ENCODE measurements at places on chromosomes 12 and 14. TPM values are rescaled to one million over a fixed set of nuclear protein-coding genes. Genes with fewer than 3 reads are reported as not detected.

- peak; percentile 76 for DNase-seq
Observed at GRCh38 chr12:113850309-113851056, 115.6 kb downstream of the RBM19 start.

DNA sequence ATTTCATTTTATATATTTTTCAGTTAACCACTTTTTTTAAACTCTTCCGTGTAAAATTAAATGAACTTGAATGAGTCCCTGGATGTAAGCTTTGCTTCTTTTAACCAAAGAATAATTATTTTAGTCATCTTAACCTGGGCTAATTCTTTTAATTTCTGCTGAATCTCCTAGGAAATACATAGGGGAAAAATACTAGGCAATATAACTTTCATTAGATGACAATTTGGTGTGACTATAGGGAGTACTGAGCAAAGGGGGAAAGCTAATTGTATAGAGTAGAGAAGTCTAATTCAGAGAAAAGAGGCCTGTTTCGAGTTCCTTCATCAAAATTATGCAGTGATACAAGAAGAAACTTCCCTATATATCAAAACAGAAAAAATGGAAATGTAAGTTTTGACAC lies 388.1 kb downstream of the NOVA1 start:
- DNase-seq, result no peak

- DNase-seq, result no peak
Observed at GRCh38 chr14:100201701-100202100, 37.2 kb upstream of the YY1 start.

DNA sequence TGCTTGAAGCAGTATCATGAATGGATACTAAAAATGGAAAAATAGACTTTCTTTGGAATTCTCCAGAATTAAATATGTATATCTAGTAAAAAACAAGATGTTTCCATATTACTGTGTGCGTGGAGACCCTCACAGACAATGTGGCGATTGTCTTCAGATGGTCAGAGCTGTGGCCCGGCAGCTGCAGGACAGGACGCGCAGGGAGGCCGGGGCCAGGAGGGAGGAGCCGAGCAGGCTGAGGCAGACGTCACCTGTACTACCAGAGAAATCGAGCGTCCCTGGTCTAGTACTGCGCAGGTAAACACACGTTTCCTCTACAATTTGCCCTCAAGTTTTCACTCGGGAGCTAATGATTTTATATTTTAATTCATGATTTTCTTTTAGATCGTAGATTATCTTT lies 22.8 kb downstream of the DDX51 start:
- DNase-seq, result no peak

GRCh38 chr14:98501836-98502235 lies 770.2 kb downstream of the BCL11B start:
- DNase-seq, result no peak

Gene TPPP2
- polyA plus RNA-seq, result not detected

DNA sequence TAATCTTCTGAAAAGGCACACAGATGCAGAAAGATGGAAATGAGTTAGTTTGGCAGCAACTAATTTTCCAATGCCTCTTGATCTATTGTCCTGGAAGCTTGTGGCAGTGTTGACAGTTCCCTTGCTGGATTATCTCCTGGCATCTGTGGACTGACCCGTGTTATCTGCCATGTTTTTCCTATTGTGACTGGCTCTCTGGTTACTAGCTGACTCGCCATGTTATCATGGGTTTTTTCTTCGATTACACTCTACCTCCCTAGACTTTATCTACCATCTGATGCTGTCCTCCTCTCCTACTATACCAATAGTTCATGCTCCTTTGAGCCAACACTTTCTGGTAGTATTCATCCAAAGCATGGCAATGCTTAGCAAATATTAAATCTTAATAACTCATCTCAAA lies 63.3 kb upstream of the FLRT2 start:
- no peak for DNase-seq

DNA sequence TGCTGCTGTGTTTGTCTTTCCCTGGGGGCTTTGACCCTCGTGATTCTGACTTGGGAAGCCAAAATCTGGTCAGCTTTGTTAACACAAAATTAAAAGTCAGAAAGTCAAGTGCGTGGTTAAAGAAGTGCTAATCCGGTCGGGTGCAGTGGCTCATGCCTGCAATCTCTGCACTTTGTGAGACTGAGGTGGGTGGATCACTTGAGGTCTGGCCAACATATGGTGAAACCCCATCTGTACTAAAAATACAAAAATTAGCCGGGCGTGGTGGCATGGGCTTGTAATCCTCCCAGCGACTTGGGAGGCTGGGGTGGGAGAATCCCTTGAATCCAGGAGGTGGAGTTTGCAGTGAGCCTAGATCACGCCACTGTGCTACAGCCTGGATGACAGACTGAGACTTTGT lies 844.6 kb downstream of the VRK1 start:
- DNase-seq, result no peak

Gene SELPLG
- 5.5 TPM for polyA plus RNA-seq

Gene GRIN2B
- polyA plus RNA-seq, result 0.16 TPM

- DNase-seq, result peak; percentile 24
Observed at GRCh38 chr12:113844495-113845210, 121.5 kb downstream of the RBM19 start.

Gene SLC25A47
- polyA plus RNA-seq, result 0.15 TPM

Gene LACRT
- polyA plus RNA-seq, result not detected

DNA sequence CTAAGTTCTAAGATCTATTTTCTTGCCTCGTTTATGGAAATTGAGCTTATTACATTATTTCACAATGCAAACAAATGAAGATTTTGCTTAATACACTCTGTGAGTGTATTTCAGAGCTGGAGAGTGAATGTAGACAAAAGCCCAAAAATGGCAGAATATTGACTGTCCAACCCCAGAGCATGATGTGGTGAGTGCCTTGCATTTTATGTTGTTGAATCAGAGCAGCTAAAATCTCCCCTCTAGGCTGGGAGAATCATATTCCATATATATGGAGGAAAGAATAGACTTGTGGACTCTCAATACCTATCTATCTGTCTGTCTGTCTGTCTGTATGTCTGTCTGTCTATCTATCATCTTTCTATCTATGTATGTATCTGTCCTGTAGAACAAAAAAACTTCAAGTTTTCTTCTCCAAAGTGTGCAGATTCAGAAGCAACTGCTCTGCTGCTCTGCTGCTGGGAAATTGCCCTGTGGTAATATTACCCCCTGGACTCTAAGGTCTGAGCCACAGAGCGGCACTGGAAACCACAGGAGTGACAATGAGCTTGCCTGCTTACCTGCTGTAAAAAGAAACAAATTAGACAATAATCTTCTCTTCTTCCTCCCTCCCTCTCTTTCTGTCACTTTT lies 209.4 kb upstream of the PRICKLE1 start:
- no peak for DNase-seq

GRCh38 chr14:92412912-92413311 lies 89.9 kb downstream of the SLC24A4 start:
- DNase-seq, result no peak

GRCh38 chr14:56821805-56822610 lies 11.7 kb upstream of the OTX2 start:
- no peak for DNase-seq

- peak; percentile 40 for DNase-seq
Observed at GRCh38 chr12:67068761-67069450, 200.3 kb upstream of the CAND1 start.

Data from muscle of leg (tissue), 16 donors.